Amniotic stem cell (primary cell): ENCODE measurements at places on chromosomes 3 and 15.

DNA sequence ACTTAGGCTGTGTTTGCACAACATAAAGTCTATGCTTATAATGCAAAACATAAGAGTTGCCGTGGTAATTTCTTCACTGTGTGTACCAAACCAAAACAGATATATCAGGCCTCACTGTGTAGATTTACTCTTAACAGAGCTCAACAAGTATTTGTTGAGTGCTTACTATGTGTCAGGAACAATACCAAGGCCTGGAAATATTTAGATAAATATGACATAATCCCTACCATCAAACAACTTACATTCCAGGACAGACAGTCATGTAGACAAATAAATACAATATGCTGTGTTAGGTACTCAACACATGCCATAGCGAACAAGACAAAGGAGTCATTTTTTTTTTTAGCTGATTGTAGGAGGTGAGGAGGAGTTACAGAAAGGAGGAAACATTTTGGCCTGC is 554.0 kb downstream of the NSUN3 start:
- DNase-seq, result no peak

DNA sequence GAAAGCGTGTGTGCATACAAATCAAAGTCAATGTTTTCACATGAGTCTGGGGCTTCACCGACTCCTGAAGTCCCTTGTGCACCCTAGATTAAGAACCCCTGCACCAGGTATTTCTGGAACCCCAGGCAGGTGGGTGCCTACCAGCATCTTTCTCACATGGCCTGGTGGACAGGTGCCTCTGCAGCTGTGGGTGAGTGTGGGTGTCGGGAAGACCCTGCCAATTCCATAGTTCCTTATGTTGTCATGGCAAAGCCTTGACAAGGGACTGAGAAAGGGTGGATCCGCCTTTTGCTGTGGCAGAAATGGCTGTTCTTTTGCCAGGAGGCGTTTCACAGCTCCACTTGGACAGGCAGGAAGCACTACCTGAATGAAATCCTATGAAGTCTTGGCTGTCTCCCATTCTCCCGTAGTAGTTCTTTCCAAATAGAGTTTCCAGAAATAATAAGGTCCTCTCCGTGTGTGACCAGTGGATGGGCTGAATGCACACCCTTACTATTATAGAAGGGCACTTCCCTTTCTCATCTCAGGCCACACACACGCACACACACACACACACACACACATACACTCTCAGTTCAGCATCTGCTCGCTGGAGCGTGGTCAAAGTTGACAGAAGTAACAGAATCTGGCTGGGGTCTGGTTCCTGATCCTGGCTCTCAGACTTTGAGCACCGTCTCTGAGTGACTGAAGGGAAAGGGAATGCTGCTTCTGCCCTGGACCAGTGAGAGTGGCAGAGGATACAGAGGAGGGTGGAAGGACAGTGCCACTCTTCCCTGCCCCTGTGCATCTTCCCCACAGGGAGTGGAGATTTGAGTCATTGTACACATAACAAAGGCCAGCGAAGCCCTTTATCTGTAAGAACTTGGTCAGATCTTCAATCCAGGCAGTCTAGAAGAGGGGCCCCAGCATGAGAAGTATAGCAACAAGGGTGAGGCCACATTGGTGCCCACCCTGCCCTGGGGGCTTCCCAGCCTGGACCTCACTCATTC is 38.7 kb downstream of the PDIA5 start:
- no peak for DNase-seq

DNA sequence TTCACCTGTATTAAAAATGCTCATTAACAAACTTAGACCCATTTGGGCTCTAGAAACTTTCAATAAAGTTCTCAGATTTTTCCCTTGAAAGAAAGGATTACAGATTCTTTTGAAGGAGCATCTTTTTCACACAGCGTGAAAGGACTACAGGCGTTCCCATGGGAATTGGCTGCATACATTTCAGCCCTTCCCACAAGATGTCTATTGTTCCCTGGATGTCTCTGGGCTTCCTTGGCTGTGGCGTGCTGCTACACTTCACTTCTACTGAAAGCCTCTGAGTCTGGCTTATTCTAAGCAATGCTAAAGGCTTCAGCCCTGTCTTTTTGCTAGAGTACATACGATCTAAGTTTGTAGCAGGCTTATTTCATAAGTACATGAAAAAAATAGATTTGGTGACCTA is 1.4 kb downstream of the VEPH1 start:
- no peak for DNase-seq

- DNase-seq, result no peak
Observed at GRCh38 chr3:42698216-42698910, 4.2 kb downstream of the HHATL start.

- no peak for DNase-seq
Observed at GRCh38 chr3:33474896-33475295, 34.7 kb upstream of the UBP1 start.

- DNase-seq, result no peak
Observed at GRCh38 chr15:75720297-75720696, 7.6 kb upstream of the CSPG4 start.

DNA sequence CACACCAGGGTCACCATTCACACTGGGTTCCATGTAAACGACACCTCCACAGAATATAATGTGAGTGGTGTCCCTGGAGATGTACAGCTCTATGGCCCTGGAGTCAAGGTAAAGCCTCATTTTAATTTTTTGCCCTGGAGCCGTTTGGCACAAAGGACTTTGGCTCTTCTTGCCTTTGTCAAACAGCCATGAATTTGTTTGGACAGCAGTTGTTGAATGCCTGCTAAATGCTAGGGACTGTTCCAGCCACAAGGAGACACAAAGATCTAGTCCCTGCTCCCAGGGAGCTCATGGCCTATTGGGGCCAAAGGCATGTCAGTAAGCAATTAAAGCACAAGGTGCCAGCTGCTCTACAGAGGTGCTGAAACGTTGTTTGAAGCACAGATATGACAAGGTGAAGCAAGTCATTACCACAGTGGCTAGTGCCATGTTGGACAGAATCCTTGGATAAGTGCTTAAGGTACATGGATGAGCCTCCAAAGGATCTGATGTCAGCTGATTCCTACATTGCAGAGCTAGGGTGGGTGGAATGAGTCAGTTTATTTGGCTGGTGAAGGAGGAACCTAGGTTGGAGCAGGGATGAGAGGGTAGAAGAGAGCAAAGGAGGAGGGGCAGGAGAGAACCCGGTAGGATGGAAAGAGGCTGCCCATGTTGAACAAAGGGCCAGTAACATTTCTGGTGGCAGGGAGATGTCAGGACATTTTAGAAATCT is 171.9 kb upstream of the CTDSPL start:
- DNase-seq, result no peak

DNA sequence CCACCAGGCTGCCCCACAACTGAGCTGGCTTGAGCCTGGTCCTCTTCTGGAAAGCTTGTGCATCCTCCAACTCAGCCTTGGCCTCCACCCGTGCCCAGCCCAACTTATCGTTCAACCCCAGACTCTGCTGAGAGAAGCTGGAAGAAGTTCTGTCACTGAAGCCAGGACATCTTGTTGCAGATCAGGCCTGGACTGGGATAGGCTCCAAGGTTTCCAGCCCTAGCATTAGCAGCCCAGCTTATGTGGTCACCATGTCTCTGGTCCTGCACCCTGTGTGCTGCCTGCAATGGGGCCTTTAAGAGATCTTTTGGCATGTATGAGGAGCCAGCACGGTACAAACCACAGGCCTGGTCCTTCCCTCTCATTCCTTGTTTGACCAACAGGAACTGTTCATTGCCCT is 15.2 kb upstream of the CAMP start:
- DNase-seq, result no peak

DNA sequence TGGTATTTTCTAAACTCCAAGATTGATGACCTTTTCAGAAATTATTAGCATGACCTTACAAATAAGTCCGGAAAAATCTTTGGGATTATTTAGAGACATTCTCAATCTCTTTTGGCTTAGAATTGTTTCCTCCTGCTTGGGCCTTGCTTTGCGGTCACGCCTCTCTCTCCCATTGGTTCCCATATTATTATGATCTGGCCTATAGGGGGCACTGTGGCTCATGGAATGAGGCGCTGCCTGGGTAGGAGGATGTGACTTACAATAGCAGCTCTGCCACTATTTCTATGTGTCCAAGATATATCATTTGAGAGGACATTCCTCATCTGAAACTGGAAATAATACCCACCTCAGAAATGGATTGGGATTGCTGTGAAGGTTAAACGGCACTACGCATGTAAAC is 464.9 kb downstream of the MFSD1 start:
- no peak for DNase-seq
